HT-29 (cell line): ENCODE measurements at places on chromosomes 3 and 15. TPM values are rescaled to one million over a fixed set of nuclear protein-coding genes. Genes with fewer than 3 reads are reported as not detected.

The EXD1 gene
- total RNA-seq: not detected in 2 replicates

The RBP2 gene
- total RNA-seq: not detected in 2 replicates

The RYR3 gene
- not detected in 2 replicates for total RNA-seq

The APOD gene
- 0.58 and 0.91 TPM in 2 replicates for total RNA-seq

The C3orf22 gene
- not detected in 2 replicates for total RNA-seq

The CHRM5 gene
- total RNA-seq: not detected in 2 replicates

The CPNE9 gene
- total RNA-seq: 0.36 TPM in 1 of 2 replicates, not detected in the other

The NEK11 gene
- 1.9 and 4.8 TPM in 2 replicates for total RNA-seq

The SCAMP5 gene
- total RNA-seq: 0.86 and 3.0 TPM in 2 replicates
